ENCODE measurements at places on chromosomes 4 and X. TPM values are rescaled to one million over a fixed set of nuclear protein-coding genes. Genes with fewer than 3 reads are reported as not detected.

TCEAL6 gene
- not detected for total RNA-seq

XAGE2 gene
- not detected for total RNA-seq

DNA sequence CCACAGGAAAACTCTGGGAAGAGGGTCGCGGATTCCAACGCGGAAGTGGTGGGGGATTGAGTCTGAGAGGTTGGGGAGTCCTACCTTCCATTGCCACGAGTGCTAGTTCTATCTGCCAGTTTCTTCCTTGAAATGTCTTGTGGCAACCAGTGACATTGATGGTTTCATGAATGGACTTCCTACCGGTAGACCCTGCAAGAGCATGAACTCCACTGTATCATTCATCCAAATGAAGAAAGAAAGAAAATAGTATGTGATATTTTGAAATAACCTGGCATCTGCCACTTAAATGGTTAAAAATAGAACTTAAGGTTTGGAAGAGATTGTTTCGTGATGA lies 1.1 kb upstream of the SLC10A7 start:
- DNase-seq = no peak

DNA sequence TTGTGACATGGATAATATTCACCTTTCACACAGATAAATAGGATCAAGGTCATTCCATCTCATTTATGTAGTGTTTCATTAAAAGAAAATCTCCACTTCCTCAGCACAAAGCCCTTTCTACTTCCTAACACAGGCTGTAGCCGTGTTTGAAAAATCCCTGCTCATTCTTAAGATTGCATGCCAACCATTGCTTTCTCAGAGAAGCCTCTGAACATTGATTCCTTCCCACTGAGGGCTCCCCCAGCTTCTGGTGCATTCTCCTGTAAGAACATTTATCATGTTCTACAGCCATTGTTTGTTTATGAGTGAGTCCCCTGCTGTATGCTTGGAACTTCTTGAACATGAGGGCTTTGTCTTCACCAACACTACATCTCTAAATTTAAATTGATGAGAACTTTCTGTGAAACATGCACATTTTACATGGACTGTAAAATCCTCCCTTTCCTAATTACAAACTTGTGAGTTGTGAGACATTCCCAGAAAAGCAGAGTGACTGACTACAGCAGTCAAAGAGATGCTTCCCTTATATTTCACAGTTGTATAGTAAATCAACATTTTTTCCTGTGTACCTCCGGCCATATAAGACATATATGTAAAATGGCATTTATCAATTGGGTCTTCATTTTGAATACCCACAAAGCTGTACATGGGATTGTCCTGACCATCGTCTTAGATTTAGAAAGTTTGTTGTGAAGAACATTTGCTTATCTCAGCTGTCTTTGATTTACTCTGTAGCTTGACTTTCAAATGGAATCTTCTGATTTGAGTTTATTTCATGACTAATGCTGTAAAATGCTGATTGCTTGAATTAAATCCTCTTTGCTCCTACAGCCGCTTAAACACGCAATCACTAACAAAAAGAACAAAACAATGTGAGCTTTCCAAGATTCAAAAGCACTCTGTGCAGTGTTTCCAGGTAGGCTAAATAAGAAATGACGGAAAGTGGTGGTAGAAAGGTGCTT lies 600.5 kb upstream of the SLIT2 start:
- no peak for DNase-seq

GRCh38 chr4:5471206-5471605 lies 237.2 kb downstream of the EVC2 start:
- no peak for DNase-seq

DNA sequence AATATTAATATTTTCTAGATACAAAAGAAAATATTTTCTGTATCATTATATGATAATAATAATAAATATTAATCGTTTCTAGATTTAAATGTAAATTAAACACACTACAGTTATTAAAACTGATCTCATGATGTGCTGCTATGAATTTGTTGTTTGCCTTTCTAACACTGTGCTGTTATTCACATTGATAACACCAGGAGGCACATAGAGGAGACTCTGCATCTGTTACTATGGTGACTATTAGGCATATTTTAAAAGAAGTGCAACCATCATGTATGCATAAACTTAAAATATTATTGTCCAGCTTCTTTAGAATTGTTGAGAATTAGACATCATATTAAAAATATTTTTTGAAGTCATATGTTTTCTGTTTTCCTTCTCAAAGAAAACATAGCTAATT lies 11.8 kb upstream of the PDGFC start:
- DNase-seq = no peak

DNA sequence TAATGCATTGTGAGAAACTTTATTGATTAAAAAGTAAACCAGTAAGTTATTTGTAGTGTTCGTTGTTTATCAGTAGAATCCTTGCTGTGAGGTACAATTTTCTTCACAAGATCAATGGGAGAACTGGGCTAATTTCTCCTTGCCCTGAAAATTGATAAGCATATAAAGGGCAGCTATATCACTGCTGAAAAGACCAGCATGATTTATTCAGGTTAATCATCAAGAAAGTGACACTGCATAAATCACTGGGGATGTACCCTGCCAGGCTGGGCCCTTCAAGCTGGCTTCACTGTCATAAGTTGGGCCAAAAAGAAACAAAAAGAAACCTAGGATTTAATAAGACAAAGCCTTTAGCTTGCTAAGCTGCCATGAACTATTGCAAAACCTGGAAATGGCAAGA lies 746.7 kb downstream of the STPG2 start:
- no peak for DNase-seq

Data from neural progenitor cell (in vitro differentiated cells).